ENCODE measurements at places on chromosomes 2 and 18.
A peak's percentile ranks its signal among the peaks of the same experiment; 100 is the strongest.

- DNase-seq = no peak
Measured at GRCh38 chr2:176917-177316, 86.9 kb downstream of the SH3YL1 start.

GRCh38 chr2:236769981-236770671 is 200.5 kb downstream of the ACKR3 start:
- no peak for DNase-seq

DNA sequence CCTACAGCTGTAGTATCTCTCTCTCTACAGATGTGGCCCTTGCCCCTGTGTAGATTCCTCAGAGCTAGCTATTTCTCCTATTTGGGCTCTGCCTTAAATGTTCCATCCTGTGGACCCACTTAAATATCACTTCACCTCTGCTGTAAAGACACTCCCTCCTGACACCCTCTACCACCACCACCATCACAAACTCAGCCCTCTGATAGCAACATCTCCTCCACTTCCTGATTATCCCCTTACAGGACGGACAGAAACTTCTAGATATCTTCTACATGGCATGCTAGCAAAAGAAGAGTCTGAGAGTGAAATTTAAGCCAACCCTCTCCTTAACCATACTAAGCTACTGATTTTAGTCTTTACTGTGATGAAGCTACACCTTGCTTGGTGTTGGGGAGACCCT is 3.2 kb upstream of the MAPRE2 start:
- DNase-seq = no peak

GRCh38 chr2:9944330-9944758 is 7.1 kb upstream of the GRHL1 start:
- DNase-seq = no peak

GRCh38 chr18:51110073-51110797 is 80.2 kb downstream of the SMAD4 start:
- DNase-seq = peak; percentile 82

GRCh38 chr18:7459851-7460770 is 107.0 kb upstream of the PTPRM start:
- DNase-seq = no peak

DNA sequence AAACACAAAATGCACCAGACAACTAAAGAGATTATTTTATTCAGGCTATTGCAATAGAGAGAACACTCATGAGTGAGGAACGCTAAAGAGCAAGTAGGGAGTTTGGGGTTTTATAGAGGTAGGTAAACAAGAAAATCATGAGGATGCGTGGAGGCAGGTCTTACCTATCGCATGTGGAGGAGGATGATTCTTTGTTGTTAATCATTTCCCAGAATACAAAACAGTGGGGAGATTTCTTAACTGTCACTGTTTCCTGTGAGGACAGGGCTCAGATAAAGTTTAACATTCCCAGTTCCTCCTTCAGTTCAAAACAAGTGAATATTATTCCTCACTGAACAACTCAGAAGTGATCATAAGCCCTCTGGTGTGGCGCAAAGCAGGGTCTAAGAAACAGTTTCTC is 156.1 kb upstream of the MGAT5 start:
- DNase-seq = no peak

DNA sequence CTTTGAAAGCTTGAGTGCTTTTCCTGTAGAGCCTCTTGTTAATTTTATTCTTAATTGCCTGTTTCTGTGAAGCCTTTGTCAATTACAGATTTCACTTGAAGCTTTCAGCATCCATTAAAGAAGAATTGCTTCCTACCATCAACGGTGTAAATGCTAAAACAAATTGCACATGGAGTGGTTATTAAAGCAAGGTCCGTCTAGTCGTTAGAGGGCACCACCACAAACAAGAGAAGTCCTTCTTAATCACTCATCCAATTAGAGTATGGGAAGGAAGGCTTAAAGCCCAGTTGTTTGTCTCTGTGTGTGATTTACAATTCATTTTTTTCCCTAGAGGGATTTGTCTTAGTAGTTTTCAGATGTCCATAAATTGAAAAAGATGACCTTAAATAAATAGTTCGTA is 1.6 kb downstream of the KCNJ3 start:
- no peak for DNase-seq

- no peak for DNase-seq
Measured at GRCh38 chr2:177326005-177326404, 61.5 kb upstream of the NFE2L2 start.

- no peak for DNase-seq
Measured at GRCh38 chr2:2731101-2731815, 400.2 kb upstream of the MYT1L start.

DNA sequence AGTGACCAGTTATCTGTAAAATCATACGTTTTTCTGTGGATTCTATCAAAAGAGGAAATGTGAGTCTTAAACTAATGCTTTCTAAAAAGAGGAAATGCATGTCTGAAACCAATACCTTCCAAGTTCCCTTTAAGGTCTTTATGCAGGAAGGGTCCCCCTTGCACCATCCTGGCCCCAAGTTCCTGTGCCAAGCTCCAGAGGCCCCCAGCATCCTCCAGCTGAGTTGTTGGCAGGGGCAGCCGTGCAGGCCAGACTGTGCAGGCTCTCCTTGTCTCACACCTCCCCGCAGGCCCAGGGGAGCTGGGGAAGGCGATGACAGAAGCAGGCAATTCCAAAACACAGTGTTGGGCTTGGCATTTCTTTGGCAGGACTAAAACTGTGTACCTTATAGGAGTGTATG is 39.2 kb downstream of the DPYSL5 start:
- DNase-seq = no peak

DNA sequence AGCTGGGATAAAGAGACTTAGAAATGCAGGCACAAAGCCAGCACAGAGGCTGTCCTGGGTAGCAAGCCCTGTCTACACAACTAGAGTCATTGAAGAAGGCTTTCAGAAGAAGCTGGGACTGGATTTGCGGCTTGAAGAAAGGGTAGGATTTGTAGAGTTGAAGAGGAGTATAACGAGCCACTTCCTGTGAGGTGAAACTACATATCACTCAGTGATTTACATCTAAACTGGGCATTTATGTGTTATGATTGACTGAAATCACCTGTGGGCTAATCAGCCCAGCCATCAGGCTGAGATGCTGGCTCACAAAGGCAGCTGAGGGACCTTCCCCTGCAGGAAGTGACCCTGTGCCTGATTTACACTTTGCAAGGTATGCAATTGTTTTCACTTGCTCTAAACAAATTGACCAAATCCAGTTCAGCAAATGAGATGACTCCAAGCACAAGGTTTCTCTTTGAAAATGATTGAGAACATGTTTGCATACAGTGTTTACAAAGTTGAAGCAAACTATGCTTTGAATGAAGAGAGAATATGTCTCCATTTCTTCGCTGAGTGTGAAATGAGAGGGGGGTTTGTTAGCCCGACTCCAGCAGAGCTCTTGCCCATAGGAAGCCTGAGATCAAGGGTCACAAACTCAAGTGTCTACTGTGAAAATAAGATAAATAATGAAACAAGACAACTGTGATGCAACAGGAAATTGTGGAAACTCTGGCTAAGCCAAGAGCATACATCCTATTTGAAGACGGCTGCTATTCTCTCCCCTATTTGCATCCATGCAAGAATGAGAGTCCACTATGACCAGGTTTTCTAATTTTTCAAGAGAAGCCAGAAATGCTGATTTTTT is 69.3 kb upstream of the HK2 start:
- no peak for DNase-seq

- DNase-seq = no peak
Measured at GRCh38 chr2:101107241-101107640, 43.9 kb downstream of the TBC1D8 start.

DNA sequence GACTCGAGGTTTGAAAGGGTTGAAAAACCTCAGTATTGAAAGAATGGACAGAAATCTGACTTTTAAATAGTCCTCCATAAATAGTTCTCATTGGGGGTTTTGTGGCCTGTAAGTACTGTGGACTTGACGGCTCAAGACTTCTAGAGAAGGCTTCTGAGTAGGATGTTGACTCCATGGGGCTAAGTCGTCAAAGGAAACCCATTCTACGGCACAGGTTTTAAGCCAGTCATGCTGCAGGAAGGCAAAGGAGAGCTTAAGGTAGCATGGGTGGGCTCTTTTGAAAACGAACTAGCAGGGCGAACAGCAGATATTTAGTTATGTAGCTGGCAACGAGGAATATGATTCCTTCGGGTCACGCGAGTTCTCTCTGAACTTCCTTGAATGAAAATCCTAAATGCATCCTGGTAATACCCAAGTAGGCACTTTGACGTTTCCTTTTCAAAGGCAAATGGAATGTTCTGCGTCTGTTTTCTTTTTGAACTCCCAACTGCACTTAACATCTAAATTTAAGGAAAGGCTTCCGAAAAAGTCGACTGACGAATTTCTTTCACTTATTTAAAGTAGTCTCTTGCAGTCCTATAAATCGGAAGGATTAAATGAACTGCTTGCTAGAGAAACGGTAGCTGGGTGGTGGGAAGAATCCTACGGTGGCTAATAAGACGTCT is 1.1 kb upstream of the NEDD4L start:
- DNase-seq = no peak

GRCh38 chr2:128313931-128314347 is 4.7 kb downstream of the HS6ST1 start:
- DNase-seq = no peak

DNA sequence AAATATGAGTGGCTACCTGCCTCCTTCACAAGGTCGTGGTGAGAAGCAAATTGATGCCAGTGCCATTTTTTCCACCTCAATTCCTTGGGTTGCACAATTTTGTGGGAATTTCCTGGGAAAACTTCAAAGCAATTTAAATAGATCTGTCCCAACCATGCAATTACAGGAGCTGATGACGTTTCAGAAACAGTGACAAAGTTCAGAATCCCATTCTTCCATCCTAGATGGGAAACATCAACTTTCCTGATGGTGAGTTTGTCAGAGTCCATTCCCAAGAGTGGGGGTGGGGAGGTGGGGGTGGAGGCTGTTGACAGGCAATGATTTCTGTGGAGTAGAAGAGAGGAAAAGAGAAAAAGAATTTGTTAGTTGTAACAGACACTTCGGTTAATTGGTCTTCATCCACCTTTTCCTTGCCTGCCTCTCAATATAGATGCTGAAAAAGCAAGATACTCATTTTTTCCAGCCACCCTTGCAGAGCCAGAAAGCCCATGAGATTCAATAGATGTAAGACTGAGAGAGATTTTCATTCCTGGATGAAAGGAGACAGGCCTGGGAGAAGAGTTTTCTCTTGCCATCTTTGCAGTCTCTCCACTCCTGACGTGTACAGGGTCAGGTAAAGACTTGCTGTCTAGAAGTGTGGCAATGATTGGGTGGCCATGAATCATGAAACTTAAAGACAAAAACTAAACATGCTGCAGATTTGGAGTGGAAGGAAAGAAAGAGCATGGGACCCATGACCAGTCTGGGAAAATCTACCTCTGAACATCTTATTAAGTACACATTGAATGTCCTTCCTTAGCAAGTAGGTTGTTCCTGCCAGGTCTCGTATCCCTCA is 47.3 kb downstream of the SOCS6 start:
- DNase-seq = no peak

- no peak for DNase-seq
Measured at GRCh38 chr2:132936261-132936660, 266.3 kb upstream of the LYPD1 start.

DNA sequence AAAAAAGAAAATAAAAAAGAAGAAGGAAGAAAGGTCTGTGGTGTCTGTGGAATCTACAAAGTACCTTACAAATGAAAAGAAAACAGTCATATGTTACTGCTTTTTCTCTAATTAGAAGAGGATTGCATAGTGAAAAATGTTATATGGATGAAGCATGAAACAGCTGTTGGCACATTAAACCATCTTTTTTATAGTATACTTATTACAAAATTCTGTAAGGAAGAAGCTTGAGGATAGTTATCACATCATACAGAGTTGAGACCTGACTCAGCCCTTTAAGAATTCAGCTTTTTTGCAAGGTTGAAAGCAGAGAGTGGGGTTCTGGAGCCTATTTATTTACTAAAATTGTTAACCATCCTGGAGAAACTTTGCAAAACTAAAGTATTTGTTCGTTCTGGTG is 222.7 kb downstream of the PHLPP1 start:
- no peak for DNase-seq

DNA sequence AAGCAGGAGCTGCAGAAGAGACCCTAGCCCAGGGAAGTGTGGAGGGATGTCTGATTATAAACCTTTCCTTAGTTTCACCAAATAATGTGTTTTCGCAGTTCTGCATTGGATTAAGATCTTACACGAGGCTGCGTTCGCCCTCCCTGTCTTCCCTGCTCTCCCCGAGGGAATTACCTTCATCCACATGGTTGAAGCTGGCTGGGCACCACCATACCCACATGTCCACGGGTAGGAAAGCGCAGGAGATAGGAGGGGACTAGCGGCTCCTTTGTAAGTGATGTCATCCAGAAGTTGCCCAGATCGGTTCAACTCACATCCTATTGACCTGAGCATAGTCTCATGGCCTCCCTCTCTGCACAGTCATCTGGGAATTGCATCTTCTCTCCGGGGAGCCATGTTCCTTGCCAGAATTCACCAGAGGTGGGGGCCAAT is 1.1 kb downstream of the TTL start:
- no peak for DNase-seq

All from activated T-cell treated with anti-CD3 and anti-CD28 coated beads, Interleukin-2, amount 50 U/mL, for 72 hours (primary cell).